ENCODE measurements at places on chromosomes 3 and 15.

GRCh38 chr3:58084788-58085543, 76.7 kb downstream of the FLNB start:
- no peak for DNase-seq

DNA sequence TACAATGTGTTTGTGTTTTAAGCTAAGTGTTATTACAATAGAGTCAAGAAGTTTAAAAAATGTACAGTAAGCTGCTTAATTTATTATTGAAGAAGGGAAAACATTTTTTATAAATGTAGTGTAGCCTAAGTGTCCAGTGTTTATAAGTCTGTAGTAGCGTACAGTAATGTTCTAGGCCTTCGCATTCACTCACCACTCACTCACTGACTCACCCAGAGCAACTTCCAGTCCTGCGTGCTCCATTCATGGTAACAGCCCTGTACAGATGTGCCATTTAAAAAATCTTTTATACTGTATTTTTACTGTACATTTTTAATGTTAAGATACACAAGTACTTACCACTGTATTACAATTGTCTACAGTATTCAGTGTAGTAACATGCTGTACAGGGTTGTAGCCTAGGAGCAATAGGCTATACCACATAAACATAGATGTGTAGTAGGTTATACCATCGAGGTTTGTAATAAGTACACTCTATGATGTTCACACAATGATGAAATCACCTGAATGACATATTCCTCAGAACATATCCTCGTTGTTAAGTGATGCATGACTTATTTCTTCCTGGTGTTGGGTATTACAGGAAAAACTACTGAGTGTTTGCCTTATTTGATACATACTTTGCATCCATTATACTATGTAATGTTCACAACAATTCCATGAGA, 156.6 kb upstream of the NUDT16 start:
- no peak for DNase-seq

DNA sequence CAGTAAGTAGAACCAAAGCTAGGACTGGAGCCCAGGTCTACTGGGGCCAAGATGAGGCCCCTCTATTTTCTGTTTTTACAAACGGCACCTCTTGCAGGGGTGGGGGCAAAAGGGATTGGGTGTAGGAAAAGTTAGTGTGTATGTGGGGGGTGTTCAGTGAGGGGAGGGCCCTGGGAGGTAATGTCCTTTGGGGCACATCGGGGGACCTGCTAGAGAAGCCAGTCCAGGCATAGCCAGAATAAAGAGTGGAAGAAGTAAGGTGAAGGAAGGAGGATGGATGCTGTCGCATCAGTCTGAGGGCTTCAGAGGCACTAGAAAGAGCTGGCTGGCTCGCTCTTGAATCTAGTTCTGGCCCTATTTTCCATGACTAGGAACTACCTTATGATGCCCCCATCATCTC, 2.6 kb downstream of the PLCD1 start:
- no peak for DNase-seq

DNA sequence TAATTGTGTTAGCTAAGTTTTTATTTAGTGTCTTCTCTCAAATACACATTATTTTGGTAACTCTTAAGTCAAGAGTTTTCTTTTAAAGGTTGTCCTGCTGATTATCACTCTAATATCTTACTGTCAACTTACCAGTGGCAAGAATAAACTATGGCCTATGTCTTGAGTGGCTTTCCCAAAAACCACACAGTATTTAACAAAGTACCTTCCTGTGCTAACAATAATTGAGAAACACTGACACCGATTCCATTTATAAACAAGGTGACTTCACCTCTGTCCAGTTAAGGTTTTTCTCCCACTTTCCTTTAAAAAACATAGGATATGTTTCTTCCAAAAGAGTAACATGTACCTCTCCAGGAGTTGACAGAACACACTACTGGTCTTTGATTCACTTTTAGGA, 234.3 kb upstream of the CD96 start:
- DNase-seq, result no peak

- no peak for DNase-seq
Observed at GRCh38 chr15:28885630-28886430, at the start of gene APBA2. TSS of gene APBA2 (plus strand) at chr15:28885974. CDS start at chr15:29053885, 167,911 bp downstream.

DNA sequence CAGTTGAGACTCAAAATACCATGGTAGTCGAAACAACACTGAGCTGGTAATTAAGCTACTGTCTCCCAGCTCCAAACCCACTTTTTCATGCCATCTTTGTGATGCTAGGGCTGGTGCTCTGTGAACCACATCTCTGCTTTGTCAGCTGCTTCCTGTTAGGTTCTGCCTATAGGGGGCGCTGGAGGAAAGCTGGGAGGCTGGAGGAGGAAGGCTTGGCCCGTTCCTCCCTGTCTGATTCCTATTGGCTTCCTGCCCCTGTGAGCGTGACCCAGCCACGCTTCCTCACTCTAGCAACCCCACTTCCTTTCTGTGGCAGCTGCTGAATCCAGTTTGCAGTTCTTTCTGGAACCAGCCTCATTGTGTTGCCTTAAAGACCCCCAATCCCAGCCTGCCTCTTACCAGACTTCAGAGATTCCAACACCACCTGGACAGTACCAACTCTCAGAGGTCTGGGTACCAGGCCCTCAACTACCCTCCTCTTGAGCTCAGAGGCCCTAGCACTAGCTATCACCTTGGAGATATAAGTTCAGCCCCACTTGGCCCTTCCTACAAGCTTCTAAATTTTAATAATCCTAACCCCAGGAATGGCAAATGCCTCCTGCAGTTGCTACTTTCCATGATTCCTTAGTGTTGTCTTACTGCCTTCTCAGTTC, 120.9 kb downstream of the ERC2 start:
- peak; percentile 28 for DNase-seq
